Bone marrow (tissue), 2 donors: ENCODE measurements at places on chromosomes 12 and 14.
A peak's percentile ranks its signal among the peaks of the same experiment; 100 is the strongest.

DNA sequence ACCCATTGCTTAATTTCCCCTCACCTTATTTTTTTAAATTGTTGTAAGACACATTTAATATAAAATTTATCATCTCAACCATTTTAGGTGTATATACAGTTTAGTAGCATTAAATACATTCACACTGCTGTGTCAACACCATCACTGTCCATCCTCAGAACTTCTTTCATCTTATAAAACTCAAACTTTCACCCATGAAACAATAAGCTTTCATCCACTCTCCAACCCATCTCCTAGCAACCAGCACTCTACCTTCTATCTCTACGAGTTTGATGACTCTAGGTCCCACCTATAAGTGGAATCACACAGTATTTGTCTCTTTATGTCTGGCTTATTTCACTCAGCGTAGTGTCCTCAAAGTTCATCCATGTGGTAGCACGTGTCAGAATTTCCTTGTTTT is 75.5 kb downstream of the TBX3 start:
- no peak for DNase-seq

GRCh38 chr12:61490526-61491498 is 769.4 kb upstream of the USP15 start:
- no peak for DNase-seq

DNA sequence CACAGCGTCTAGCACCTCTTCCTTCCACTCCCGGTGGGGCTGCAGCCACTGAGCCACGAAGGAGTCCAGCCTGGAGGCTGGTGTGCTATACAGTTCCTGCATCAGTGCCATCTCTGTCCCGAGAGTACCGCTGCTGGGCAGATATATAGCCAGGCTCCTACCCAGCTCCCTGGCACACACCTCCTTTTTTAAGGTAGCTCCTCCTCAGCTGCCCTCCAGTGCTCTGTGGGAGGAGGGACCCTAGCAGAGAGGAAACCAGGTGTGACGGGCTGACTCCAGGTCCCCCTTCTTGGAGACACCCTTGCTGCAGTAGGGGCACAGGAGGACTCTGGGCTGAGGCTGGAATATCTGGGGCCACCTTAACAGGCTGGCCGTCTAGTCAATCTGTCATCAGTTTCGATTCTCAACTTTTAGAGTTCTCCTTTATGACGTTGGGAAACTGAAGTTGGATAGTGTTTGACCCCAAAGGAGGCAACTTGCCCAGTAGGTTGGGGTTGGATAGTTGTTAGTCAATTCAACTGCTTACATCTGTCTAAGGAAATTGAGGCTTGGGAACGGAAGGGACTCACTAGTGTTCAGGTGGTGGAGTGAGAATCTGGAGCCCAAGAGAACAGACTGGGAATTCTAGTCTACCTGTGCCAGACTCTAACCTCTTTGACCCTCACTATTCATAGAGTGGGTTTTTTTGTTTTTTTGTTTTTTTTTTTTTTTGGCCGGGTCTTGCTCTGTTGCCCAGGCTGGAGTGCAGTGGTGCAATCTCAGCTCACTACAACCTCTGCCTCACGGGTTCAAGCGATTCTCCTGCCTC is at the start of gene OASL:
Gene OASL, minus strand, starts transcription at position 386 of the 808 bp plus-strand sequence. Its CDS starts 275 bp downstream, at position 111.
- peak; percentile 82 for DNase-seq

DNA sequence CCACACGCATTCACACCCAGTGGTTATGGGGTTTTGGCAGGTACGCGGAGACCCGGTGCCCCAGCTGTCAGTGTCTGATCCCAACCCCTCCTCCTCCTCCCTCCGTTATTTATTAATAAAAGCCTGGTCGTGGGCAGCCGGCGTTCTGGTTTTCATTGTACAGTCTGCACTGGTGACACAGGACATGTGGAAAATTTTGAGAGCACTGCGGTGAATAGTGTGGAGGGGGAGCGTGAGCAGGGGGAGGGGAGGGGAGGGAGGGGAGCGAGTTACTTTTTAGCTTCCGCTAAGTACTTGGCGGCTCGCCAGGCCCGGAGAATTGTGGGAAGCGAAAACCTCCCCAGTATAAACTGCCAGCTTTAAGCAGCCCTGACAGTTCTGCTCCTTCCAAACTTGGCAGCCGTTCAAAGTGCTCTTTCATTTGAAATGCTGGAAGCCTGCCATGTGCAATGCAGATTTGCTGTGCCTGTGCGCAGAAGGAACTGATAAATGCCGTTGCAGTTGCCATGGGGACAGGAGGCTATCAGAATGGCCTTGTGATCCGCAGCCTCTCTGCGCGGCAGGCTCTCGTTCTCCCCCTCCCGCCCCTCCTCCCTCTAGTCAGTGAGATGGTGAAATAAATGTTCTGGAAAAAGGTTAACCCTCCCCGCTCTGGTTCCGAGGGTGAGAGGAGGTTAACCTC is 11.7 kb upstream of the IRF2BPL start:
- peak; percentile 87 for DNase-seq

GRCh38 chr14:77372304-77372841 is 4.5 kb downstream of the TMED8 start:
- no peak for DNase-seq

- DNase-seq, result no peak
Measured at GRCh38 chr12:53160000-53160399, 20.5 kb upstream of the ZNF740 start.

- no peak for DNase-seq
Measured at GRCh38 chr12:6858799-6859198, 6.8 kb downstream of the USP5 start.

DNA sequence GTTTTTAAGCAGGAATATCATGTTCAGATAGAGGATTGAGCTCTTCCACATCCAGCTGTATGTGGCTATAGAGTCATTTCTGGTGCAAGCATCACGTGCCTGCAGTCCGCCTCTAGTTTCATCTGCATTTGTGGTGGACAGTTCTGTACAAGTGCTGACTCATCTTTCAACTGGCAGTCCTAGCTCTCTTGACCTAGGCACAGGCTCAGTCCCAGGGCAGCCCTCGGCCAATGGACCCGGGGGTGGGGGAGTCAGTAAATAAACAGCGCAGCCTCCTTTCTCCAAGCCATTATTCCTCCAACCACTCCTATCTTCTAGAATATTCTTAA is 41.8 kb upstream of the FRMD6 start:
- no peak for DNase-seq

DNA sequence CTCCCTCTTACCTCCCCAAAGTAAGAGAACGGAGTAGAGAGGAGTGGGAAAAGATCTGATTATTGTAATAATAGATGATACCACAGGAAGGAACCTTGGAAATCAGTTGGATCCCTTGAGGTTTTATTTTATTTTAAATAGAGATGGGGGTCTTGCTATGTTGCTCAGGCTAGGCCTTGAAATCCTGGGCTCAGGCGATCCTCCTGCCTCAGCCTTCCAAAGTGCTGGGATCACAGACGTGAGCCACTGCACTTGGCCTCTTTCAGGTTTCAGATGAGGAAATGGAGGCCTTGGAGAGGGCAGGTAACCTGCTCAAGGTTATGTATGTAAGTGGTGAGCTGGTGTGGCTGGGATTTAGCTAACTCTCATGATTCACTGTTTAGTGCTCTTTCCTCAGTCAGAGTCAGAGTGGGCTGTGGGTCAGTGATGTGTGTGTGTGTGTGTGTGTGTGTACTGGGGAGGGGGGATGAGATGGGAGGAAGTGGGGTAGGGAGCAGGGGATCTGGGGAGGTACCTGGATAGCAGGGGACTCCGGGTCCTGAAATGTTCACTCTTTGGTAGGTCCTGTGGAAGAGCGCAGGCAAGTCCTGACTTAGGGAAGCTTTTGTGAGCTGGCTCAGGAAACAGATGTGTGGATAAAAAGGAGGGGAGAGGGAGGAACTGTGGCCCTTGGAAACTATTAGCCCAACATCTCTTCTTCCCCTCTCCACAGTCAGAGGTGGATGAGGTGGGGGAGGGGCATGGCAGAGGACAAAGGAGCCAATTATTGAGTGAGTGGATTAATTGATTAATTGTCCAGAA is 4.7 kb upstream of the CISTR start:
- no peak for DNase-seq

DNA sequence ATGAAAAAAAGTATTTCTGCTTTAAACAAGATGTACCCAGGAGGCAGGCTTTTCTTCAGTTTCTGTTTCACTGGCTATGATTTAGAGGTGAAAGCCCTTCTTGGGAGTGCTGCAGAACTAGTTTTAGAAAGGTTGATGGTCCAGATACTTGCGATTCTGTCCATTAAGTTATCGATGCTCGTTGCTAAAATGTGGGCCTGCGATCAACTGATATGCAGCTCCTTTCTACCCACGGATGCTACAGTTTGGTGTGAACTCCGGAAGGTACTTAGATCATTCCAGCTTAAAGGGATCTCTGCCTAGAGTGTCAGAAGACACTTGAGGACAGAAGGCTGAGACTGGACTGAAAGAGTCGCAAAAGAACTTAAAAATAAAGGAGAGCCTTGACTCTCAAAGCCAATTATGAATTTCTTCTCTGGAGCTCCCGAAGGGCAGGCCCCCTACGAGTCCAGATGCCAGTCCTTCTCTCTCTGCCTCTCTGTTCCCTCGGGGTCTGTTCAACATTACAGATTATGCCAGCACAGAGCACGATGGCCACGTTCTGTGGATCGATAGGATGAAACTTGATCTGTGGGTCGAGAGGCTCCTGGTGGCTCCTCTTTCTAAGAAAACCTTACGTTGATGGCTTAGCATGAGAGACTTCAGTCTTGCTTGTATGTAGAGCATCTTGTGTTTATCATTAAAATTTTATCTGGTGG is 40.0 kb downstream of the FBXW8 start:
- DNase-seq, result no peak

DNA sequence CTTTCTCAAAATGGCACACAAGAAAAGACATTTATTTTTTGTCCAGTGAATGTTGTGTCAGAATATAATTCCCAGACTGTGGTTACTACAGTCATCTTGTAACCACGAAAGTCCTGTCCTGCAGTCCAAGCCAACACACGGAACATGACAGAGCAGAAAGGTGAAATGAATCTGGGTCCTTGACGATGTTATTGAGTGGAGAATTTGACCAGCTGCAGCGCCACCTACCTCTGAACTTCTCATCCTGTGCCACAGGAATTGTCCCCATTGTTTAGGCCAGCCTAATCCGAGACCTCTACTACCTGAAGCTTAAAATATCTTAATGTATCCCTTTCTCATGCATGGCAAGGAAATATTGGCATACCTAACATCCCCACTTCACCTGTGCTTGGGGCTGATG is 64.1 kb upstream of the OTX2 start:
- DNase-seq, result no peak

GRCh38 chr14:103521951-103522563 is 573 bp downstream of the CKB start:
- no peak for DNase-seq

GRCh38 chr14:65840118-65840751 is 427.7 kb downstream of the FUT8 start:
- DNase-seq, result no peak

DNA sequence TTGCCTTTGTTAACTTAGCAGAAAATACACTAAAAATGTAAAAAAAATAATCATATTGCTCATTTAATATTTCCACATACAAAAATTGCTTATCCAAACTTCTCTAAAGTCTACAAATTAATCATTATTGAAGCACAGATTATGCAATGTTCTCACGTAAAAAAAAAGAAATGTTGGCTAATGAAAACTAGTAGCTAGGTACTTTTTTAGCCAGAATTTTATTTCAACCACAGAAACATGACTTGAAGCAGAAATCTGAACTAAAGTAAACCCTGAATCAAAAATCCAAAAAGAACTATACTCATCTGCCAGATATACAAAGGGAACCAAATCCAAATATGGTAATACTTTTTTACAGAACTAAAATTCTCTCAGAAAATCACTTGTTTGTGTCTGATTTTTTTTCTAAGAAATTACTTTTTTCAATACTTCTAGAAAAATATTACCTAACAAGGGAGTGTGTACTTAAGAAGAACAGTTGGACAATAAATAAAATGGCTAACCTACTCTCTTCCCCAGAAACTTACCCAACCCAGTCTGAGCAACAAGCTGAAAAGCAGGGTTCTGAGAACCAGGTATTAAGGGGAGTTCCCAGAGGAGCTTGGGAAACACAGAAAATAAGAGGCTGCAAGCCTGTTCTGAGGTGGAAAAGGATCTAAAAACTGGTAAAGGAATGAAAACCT is 78.4 kb upstream of the RAP1B start:
- no peak for DNase-seq

GRCh38 chr14:42229976-42230375 is 623.3 kb downstream of the LRFN5 start:
- no peak for DNase-seq

GRCh38 chr12:62279058-62279457 is 18.9 kb downstream of the USP15 start:
- DNase-seq, result no peak

DNA sequence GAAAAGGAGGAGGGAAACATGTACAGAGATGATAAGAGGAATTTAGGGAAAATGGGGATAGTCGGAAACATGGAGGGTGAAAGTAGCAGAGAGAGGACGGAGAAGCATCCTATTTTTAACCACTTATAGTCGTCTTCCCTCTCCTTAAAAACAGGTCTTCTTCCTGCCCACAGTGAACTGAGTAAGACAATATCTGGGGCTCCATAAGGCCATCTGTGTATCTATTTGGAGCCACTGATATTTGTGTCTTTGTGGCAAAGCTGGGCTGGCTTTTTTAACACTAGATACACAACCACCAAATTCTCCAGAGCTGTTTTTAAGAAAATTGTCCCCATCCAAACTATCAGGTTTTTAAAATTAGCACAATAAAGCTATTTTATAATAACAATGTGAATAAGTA is 109.5 kb upstream of the RAP1B start:
- DNase-seq, result no peak

- no peak for DNase-seq
Measured at GRCh38 chr14:53365486-53366130, 212.5 kb upstream of the DDHD1 start.

DNA sequence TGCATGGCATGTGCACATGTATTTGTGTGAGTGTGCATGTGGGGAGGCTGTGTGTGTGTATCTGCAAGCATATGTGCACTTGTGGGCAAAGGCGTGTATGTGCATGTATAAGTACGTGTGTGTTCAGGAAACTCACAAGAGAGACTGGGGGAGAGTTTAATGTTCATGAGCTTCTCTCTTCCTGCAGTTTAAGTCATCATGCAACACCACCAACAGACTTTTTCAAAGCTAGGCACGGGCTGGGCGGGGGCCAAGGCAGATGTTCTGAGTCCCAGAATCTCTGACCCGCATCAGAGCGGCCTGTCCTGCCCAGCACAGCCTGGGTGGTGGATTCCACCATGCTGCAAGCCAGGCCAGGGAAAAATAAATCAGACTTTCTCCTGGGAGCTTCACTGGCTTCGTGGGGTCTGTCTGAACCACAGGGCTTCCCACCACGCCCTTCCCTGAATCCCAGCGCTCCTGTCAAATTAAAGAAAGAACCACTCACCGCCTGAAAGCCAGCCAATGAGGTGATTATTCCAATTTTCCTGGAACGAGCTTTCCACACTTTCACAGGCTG is 75.7 kb downstream of the PITPNM2 start:
- no peak for DNase-seq

- no peak for DNase-seq
Measured at GRCh38 chr12:86796550-86796949, 540.4 kb upstream of the MGAT4C start.

DNA sequence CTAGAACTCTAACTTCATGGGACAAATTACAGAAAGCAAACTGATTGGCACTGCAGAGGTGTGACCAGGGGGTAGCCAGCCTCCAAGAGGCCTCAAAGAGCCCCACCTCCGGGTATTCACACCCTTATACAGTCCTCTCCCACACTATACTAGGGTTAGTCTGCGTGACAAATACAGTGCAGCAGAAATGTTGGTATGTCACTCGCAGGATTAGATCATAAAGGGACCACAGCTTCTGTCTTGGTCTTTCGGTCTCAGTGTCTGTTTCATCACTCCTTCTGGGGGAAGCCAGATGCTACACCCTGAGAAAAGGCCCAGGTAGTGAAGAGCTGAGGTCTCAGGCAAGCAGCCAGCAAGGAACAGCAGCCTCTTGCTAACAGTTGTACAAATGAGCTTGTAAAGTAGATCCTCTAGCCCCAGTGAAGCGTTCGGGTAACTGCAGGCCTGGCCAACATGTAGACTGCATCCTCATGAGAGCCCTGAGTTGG is 68.9 kb upstream of the SAV1 start:
- DNase-seq, result no peak
